ENCODE measurements at places on chromosomes 1 and 21. TPM values are rescaled to one million over a fixed set of nuclear protein-coding genes. Genes with fewer than 3 reads are reported as not detected.

The UBE2J2 gene
- total RNA-seq = 49.6 TPM

The PIGV gene
- total RNA-seq = 22.2 TPM

The PGLYRP4 gene
- total RNA-seq = not detected

The S100B gene
- 37.2 TPM for total RNA-seq

The OR2M3 gene
- not detected for total RNA-seq

The SYTL1 gene
- 7.0 TPM for total RNA-seq

The SYT14 gene
- not detected for total RNA-seq

The SLC35D1 gene
- total RNA-seq = 67.4 TPM

The FCER1G gene
- 73.6 TPM for total RNA-seq

The VSIG8 gene
- not detected for total RNA-seq

The ITGB3BP gene
- 12.2 TPM for total RNA-seq

The CLEC20A gene
- total RNA-seq = not detected

The OR10K2 gene
- total RNA-seq = not detected

The IPO9 gene
- total RNA-seq = 6.4 TPM

The IFNLR1 gene
- 12.9 TPM for total RNA-seq

The IL22RA1 gene
- total RNA-seq = 27.0 TPM

The ARID1A gene
- 54.3 TPM for total RNA-seq

The CFHR3 gene
- 0.32 TPM for total RNA-seq

The NVL gene
- total RNA-seq = 35.9 TPM

The FAM131C gene
- not detected for total RNA-seq

The RPTN gene
- total RNA-seq = not detected

The FALEC gene
- total RNA-seq = not detected

The RGS1 gene
- 38.5 TPM for total RNA-seq

The MROH9 gene
- total RNA-seq = not detected

The RORC gene
- 34.3 TPM for total RNA-seq

The DTL gene
- total RNA-seq = 5.0 TPM

The UMODL1 gene
- total RNA-seq = not detected

The ARV1 gene
- 37.3 TPM for total RNA-seq
